ENCODE measurements at places on chromosomes 11 and 22.
A peak's percentile ranks its signal among the peaks of the same experiment; 100 is the strongest.

DNA sequence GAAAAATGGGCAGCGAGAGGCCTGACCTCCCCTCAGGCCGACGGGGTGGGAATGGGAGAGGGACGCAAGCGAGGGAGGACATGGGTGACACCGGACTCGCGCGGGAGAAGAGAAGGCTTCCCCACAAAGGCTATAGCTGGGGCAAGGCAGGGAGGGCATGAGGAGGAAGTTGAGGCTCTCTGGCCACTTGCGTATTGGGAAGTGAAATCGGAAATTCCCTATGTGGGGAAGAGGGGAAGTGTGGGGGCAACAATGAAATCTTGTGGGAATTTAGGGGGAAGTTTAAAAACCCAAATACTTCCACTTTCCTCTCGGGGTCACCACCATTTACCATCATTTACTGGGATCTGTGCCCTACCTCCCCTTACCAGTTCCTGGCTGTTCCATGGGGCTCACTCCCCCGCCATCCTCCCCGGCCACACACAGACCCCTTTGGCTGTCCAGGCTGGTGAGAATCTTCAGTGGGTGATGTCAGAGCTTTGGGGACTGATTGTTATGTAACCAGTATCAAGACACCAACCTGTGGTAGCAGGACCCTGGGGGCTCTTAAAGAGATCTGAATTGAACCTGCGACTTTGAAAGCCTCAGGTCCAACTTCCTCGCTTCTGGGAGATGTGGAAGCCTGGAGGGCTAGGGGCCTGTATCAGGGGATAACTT lies 951 bp upstream of the EHD1 start:
- no peak for DNase-seq

GRCh38 chr11:111982019-111982464 lies 43.2 kb upstream of the DLAT start:
- peak; percentile 85 for DNase-seq

GRCh38 chr22:22877523-22878210 lies 9.9 kb upstream of the IGLL5 start:
- peak; percentile 46 for DNase-seq

GRCh38 chr11:119218141-119218878 lies 12.2 kb downstream of the CBL start:
- no peak for DNase-seq

DNA sequence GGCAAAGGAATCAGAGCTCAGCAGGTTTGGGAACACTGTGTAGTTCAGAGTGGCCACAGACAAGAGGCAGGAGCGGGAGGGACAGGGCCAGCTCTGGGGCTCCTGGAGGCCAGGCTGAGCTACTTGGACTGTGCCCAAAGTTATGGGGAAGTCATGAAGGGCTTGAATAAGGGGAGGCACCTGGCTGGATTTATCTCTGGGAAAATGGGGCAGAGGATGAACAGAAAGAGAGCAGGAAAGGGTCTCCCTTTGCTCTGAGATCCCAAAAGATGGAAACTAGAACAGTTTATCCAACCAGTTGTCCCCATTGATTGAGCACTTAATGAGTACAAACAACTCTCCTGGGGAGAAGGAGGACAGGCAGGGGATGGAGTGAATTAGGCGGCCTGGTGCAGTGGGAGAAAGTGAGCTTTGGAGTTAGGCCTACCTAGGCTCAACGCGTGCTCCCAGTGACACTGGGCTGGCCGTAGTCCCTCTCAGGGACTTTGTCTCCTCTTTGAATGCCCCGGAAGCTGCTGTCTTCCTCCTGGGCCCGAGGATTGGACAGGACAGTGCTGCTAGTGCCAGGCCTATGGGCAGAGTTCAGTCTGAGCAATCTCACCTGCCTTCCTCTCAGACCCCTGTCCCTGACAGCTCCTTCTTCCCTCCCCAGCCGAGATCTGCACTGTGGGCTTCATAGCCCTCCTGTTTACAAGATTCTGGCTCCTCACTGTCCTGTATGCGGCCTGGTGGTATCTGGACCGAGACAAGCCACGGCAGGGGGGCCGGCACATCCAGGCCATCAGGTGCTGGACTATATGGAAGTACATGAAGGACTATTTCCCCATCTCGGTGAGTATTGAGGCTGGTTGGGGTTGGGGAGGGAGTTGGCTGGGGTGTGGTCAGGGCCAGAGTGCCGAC lies 2.0 kb downstream of the MOGAT2 start:
- no peak for DNase-seq

DNA sequence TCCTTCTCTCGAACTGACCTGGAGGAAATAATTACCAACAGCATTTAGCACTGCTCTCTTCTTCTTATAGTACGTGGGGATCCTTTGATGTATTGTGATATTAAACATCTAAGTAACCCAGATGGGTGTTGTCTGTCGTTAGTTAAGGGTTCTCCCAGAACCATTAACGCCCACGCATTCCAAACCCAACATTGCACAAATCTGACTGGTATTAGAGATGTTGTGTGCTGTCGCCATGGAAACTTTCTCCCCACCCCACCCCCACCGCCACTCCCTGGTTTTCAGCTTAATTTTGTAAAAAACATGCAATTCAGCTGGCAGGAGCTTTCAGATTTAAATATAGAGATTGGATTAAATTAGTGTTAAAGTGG lies 1495.2 kb downstream of the TBC1D22A start:
- peak; percentile 36 for DNase-seq

DNA sequence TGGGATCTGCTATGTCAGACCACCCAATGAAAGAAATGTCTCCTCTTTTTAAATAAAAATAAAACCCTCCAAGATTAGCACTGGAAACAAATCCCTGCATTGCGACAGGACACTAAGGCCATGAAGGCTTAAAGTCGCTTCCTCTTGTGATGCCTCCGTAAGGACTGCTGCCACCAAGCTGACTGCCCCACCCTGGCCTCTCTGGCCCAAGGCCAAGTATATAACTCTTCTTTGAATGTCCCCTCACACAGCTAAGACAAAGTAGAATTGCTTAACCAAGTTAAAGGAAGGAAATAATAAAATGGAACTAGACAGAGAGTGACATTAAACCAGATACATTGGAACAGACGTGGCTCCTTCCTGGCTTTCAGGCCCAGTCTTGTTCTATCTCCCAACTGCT lies 7.5 kb upstream of the NRGN start:
- DNase-seq: no peak

DNA sequence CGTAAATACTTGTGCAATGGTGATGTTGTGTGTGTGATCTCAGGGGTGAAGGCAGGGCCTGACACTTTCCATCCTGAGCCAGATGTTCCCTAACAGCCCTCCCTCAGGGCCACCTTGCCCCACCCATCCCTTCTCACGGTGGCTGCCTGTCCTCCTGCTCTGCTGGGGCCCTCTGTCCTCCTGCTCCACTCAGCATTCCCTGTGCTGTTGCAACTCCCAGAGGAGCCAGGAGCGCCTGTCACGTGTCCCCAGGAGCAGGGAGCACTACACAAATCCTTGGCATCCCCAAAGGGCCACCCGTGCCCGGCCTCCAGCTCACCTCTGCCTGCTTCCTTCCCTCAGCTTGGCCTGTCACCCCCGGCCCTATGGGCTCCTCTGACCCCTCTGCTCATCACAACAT lies 10.2 kb upstream of the CSNK1E start:
- DNase-seq: no peak

DNA sequence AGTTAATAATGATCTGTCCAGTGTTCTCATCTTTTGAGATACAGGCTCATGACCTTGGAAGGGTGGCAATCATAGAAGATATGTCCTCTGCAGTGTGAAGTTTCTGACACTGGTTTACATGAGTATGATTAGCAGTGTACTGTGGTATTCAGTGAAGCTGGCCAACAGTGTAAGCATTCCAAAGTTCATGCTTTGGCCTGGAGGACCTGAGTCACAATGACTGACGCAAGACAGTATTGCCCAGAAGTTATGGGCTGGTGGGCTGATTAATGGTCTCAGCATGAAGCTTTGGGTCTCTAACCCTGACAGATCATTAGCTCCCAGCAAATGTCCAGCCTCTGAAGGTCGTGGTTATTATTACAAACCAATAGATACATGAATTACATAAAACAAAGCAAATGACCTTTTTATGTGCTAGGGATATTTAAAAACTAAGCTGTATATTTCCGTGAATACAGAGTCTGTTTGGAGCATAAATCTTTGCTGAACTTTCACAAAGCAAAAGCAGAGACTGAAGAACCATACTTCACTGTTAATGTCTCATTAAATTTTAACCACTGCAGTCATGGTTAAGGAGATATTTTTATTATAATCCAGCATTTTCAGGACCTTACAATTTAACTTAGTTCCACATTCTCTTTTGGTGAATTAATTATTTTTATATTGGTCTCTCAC lies 28.3 kb upstream of the USP47 start:
- peak; percentile 7 for DNase-seq

DNA sequence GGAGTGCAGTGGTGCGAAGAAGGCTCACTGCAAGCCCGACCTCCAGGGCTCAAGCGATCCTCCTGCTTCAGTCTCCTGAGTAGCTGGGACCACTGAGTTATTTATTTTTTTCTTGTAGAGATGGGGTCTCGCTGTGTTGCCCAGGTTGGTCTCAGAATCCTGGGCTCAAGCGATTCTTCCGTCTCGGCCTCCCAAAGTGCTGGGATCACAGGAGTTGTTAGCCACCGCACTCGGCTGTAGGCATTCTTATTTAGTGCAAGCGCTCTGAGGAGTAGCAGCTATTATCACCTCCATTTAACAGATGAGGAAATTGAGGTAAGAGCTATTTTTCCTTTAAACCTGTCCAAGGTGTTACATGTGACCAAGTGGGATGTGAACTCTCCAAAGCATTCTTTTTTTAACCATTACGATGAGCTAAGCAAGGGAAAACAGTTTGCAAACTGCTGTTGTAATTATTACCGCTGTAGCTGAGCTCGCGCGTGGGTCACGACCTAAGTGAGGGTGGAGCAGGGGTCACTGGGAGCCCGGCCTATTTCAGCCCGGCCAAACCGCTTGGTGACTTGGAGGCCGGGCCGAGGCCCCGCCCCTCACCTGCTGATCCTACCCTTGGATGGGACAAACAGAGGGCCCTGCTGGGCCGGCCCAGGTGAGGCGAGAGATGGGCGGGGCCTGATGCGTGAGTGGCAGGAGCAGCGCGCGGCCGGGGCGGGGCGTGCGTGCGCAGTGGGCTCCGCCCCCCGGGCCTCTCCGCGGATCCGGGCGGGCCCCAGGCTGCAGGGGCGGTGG lies 449 bp upstream of the KREMEN1 start:
- DNase-seq: peak; percentile 86

- DNase-seq: no peak
Observed at GRCh38 chr11:110373051-110373702, 56.6 kb upstream of the FDX1 start.

DNA sequence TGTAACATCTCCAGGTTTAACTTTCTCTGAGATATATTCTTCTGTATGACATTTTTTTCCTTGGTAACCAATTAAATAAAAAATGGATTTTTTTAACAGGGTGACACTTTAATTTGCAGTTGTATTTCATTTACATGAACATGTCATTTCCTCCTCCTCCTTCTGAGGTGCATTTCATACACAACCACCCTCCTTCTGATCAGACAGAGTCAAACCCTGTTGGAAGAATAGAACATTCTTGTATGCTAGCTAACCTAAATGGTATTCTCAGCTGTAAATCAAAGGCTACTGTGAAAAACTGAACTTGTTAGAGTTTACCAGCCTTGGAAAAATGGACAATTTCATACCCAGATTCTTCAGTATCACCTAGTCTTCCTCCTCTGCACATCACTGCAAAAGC lies 52.7 kb upstream of the CHRM4 start:
- DNase-seq: no peak

- DNase-seq: no peak
Observed at GRCh38 chr22:39144101-39144767, 8.2 kb downstream of the CBX7 start.

- DNase-seq: no peak
Observed at GRCh38 chr11:74935285-74935684, 13.6 kb downstream of the XRRA1 start.

DNA sequence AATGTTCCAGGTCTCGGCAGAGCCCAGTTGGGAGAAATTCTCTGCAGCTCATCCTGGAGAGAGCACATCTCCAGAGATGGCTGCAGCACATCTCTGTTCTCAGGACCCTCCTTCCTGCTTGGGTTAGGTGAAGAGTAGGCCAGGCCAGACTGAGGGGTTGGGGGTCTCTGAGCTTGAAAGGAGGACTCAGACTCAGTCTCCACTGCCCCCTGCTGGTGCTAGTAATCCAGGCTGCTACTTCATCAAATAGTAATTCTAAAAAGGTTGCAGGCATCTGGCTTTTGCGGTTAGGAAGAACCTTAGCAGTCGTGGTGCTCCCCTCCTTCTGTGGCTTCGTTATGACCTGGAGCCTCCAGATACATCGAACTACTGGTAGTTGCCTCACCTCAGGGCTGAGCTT lies 9.7 kb downstream of the TUB start:
- DNase-seq: no peak

GRCh38 chr11:46106530-46107407 lies 14.5 kb downstream of the PHF21A start:
- no peak for DNase-seq

DNA sequence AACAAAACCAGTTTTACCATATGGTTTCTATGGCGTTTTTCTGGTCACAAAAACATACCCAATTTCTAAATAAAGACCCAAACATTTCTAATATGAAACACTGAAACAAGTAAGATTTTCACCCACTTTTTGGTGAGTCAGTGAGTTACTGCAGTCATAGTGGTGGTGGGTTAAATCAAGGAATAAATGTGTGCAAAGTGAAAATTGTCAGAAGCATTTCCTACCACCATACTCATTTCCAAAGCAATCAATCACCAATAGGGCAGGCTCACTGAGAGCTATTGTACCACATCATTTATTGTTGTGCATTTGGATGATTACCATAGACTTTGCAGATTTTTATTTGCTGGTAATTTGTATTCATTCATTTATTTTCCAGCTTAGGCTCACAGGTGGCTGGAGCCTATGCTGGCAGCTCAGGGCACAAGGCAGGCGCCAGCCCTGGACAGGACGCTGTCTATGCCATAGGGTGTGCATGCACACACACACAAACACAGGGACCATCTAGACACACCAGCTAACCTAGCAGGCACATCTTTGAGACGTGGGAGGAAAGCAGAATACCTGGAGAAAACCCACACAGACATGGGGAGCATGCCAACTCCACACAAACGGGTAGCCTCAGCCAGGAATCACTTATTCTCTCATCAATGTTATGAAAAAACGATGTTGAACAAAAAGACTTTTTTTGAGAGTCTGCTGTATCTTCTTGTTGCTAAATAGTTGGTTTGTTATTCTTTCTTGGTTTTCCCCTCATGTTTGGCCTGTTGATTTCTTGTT lies 5.1 kb downstream of the FAM118B start:
- DNase-seq: no peak

DNA sequence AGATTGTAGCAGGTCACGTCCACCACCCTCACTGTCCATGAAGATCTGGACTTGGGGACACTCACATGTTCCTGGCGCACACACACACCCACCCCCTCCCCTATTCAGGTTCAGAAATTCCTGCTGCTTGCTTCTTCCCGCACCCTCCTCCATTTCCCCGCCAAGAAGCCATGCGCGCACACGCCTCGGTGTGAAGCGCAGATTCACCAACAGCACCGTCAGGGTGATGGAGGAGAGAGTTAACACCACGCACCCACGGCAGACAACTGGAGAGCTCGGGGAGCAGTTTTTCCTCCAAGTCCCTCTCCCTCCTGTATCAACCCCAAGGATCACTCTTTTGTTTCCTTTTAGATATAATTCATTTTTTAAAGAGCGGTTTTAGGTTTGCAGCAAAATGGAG lies 113.4 kb downstream of the BCR start:
- no peak for DNase-seq

GRCh38 chr11:76161261-76161961 lies 44.9 kb downstream of the WNT11 start:
- DNase-seq: no peak

GRCh38 chr11:117145393-117145761 lies 1.3 kb downstream of the PAFAH1B2 start:
- peak; percentile 58 for DNase-seq
